ENCODE measurements at places on chromosomes 2 and 18. TPM values are rescaled to one million over a fixed set of nuclear protein-coding genes. Genes with fewer than 3 reads are reported as not detected.

Gene UGT1A5
- not detected for total RNA-seq

Gene IHH
- 0.10 TPM for total RNA-seq

Gene TEX44
- total RNA-seq, result not detected

DNA sequence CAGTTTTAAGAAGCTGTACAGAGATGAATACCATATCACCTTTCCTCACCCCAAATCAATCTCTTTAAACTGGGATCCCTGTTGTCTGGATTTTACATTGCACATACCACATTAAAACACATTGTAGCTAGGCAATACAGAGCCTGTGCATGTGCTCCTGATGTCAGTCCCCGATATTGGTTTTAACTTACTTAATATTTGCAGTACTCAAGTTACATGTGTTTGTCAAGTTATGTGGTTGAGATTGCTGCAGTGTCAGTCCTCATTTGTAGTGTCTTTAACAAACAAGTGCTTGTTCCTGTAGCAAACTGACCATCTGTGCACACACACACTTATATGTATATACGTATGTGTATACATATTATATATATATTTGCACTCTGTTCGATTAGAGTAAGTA is 10.4 kb upstream of the UBE2E3 start:
- no peak for DNase-seq
- H3K27ac ChIP-seq, result no peak overlapping the region
- H3K4me3 ChIP-seq, result no peak overlapping the region
- H3K36me3 ChIP-seq, result no peaks in the 10 kb centered on the region
- H3K4me1 ChIP-seq, result no peaks in the 10 kb centered on the region

DNA sequence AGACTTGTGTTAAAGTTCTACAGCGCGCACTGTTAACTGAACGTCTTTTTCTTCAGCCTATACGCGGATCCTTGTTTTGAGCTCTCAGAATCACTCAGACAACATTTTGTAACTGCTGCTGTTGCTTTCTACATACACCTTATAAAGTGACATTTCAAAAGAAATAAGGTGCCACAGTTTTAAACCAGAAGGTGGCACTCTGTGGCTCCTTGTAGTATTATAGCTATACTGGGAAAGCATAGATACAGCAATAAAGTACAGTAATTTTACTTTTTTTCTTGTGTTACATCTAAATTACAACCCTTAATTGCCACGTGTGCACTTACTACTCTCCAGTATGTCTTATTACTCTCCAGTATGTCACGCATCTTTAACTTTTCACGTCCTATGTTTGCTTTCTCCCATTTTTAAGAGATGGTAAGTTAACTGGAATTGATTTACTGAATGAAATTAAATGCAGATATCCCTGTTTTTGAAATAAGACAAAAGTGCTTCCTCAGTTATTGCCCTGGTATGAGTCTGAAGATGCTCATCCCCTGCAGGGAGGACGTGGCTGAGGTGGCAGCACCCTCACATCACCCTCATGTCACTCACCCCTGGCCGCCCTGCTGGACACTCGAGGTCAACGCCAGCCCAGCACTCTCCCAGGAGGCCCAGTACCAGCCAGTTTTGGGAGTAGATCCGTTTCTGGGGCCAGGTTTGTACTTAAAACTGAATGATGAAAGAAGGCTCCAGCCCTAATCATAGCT is 37.8 kb downstream of the GORASP2 start:
- H3K27me3 ChIP-seq, result no peaks in the 10 kb centered on the region
- H3K4me1 ChIP-seq, result no peaks in the 10 kb centered on the region
- H3K36me3 ChIP-seq, result peaks cover 34% of the 10 kb centered on the region
- no peak overlapping the region for H3K4me3 ChIP-seq

Data from activated CD4-positive, alpha-beta memory T cell treated with anti-CD3 and anti-CD28 coated beads for 36 hours (primary cell).